ENCODE measurements at places on chromosomes 13 and 19.

- DNase-seq: no peak
Observed at GRCh38 chr19:44697670-44698034, 1.3 kb upstream of the CEACAM16 start.

DNA sequence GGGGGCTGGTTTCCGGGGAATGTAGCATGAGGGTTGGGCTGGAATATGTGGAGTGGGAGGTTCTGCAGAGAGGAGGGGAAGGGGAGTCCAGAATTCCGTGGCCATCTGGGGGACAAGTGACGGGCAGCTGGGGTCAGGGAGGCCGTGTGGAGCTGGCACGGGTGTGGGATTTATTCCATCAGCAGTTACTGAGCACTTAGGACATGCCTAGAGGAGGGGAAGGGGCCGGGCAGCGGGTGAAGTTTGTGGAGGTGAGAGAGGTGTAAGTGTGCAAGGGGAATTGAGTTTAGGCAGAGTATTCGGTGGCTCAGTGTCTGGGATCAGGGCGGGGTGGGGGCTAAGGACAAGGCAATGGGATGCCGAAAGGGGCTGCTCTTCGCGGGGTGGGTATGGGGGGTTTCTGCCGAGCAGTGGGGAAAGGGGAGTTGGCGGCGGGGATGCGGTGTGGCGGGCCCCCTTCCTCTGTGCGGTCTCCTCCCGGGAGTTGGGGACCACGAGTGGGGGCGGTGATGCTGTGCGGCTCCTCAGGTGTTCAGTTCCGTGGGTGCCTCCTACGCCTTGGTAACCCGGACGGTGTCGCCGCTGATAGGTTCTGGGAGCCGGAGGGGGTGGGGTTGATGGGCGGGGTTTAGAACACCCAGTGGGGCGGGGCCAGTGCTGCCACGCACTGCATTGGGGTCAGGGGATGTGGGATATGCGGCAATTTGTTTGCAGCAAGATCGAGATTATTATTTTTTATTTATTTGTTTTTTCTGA is 5.4 kb downstream of the CCDC61 start:
- DNase-seq: no peak

GRCh38 chr13:37669845-37670244 is 71.3 kb upstream of the POSTN start:
- DNase-seq: no peak

GRCh38 chr19:17718947-17719711 is at the start of gene MAP1S:
Gene MAP1S, plus strand, starts transcription at chr19:17719480. Its CDS starts 23 bp downstream, at chr19:17719503.
- DNase-seq: no peak

DNA sequence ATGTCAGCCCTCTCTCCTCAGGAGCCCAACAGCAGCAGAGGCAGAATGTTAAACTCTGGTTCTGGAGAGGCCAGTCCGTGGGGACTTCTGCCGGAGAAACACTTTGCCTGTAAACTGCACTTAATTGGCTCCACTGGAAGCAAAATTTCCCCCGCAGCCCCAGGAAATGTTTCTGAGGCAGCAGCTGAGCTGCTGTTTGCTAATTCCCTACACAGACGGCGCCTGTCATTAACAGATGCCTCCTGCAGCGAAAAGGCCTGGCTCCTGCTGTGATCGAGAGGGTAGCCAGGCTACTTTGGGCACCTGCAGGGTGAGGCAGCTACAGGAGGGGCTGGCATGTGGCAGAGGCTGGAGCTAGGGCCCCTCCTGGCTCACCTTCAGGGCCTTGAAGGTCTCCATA is 5.2 kb upstream of the TM6SF2 start:
- DNase-seq: no peak

- DNase-seq: no peak
Observed at GRCh38 chr19:2457394-2458037, 757 bp upstream of the LMNB2 start.

DNA sequence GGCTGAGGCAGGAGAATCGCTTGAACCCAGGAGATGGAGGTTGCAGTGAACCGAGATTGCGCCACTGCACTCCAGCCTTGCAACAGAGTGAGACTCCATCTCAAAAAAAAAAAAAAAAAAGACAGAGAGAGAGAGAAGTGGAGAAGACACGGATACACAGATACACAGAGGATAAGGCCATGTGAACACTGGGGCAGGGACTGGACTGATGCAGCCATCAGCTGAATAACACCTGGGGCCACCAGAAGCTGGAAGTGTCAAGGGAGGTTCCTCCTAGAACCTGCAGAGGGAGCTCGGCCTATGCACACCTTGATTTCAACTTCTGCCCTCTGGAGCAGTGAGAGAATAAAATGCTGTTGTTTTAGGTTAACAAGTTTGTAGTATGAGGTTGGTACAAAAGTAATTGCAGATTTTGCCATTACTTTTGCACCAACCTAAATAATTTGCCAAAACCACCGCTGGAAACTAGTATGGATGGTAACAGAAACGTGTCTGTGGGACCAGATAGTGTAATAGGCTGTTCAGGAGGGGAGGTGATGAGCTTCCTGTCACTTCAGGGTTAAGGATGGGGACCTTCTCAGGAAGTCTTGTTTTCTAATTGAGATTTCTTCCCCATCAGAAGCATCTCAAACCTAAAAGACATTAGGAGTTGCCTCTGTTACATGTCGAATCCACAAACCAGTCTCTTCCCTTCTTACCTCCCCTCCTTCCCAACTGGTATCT is 36.4 kb upstream of the IGSF23 start:
- no peak for DNase-seq

Data from GM04503 (cell line).